Tongue (tissue), 3 donors: ENCODE measurements at places on chromosomes 5 and 9.

- peak; percentile 33 for DNase-seq
These were observed 62.2 kb downstream of the RNF38 start for GRCh38 chr9:36337865-36338264.

- no peak for DNase-seq
These were observed 9.3 kb upstream of the KIF4B start for GRCh38 chr5:155004138-155004744.

- DNase-seq = no peak
These were observed 176.8 kb downstream of the FER start for GRCh38 chr5:108924457-108924961.

- DNase-seq = peak; percentile 84
These were observed 97.1 kb downstream of the GOLPH3 start for GRCh38 chr5:32076699-32077695.

GRCh38 chr9:89619424-89620138 lies 14.8 kb downstream of the GADD45G start:
- no peak for DNase-seq

DNA sequence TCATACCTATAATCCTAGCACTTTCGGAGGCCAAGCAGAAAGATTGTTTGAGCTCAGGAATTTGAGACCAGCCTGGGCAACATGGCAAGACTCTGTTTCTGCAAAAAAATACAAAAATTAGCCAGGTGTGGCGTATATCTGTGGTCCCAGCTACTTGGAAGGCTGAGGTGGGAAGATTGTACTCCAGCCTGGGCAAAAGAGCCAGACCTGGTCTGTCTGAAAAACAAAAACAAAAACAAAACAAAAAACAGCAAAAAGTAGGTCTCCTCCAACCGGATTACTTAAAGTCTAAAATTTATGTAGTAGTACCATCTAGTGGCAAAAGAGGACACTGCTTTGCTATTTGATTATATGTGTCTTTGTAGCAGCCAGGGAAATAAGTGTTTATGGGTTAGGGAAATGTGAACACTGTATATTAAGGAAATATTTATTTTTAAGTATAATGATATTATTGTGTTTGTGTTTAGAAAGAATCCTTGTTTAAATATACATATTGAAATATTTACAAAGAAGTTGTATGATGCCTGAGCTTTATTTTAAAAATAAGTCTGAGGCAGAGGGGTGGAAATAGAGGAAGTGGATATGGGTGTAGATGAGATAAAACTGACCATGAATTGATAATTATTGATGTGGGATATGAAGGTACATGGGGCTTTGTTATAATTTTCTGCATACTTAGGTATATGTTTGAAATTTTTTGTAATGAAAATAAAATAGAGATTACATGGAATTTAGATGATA lies 20.0 kb downstream of the APC start:
- peak; percentile 86 for DNase-seq

- DNase-seq = no peak
These were observed 53.7 kb downstream of the ENC1 start for GRCh38 chr5:74586856-74587255.

GRCh38 chr9:136313111-136314055 lies 9.5 kb upstream of the CCDC187 start:
- no peak for DNase-seq

GRCh38 chr5:72368271-72368670 lies 48.1 kb downstream of the PTCD2 start:
- no peak for DNase-seq

GRCh38 chr5:62214701-62215100 lies 91.3 kb upstream of the KIF2A start:
- no peak for DNase-seq

DNA sequence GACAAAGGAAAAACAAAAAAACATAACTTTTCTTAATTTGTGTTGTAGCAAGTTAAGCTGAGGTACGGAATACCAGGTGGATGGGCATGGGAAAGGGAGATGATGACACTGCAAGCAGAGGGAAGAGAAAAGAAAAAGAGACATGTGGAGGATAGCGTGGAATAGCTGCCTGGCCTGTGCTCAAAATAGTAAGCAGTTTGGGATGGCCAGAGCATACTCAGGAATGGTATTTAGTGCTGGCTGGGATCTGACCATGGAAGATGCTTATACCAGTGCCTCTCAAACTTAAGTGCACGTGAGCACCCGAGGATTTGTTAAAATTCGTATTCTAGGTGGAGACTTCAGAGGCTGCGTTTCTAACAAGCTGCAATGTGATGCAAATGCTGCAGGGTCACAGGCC lies 41.3 kb downstream of the LNPEP start:
- DNase-seq = no peak

DNA sequence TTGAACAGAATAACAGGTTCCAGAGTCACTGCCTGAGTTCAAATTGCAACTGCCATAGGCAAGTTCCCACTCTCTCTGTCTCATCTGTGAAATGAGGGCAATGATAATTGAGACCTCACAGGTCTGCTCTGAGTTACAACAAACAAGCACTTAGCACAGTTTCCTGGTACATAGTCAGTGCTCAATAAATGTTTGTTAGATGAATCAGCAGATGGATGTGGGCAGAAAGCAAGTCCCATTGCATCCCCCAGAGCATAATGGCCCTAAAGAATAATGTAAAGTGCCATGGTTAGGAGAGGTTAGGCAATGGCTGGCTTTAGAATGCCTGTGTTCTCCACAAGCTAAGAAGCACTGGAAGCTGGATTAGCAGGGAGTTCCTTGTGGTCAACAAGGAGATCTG lies 136.5 kb upstream of the LARP1 start:
- no peak for DNase-seq

DNA sequence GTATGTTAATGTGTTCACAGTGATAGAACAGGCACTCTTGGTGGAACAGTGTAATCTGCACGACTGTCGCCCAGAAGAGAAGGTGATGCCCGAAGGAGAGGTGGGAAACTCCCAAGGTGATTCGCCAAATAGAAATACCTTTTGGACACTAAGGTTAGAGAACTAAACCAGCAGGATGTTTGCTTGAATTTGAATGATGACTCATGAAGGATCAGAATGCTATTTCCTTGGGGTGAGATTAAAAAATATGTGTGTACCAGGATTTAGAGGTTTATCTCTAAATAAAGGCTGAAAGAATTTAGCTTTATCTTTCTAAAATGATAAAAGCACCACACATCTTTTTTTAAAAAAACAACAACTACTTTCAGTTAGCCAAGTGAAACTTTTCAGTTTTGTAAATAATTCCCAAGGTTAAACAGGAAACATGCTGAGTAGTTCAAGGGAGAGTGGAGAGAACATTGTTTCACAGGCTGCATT lies 297.4 kb upstream of the TAS2R1 start:
- DNase-seq = no peak

DNA sequence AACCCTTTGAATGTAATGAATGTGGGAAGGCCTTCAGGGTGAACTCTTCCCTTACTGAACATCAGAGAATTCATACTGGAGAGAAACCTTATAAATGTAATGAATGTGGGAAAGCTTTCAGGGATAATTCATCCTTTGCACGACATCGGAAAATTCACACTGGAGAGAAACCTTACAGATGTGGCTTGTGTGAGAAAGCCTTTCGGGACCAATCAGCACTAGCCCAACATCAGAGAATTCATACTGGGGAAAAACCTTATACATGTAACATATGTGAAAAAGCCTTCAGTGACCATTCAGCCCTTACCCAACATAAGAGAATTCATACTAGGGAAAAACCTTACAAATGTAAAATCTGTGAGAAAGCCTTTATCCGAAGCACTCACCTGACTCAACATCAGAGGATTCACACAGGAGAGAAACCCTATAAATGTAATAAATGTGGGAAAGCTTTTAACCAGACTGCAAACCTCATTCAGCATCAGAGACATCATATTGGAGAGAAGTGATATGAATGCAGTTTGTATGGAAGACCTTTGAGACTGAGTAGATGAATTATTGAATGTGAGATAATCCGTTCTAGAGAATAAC lies 24.6 kb downstream of the ZNF454 start:
- no peak for DNase-seq

- DNase-seq = no peak
These were observed 59.6 kb downstream of the TSTD2 start for GRCh38 chr9:97573482-97574073.

DNA sequence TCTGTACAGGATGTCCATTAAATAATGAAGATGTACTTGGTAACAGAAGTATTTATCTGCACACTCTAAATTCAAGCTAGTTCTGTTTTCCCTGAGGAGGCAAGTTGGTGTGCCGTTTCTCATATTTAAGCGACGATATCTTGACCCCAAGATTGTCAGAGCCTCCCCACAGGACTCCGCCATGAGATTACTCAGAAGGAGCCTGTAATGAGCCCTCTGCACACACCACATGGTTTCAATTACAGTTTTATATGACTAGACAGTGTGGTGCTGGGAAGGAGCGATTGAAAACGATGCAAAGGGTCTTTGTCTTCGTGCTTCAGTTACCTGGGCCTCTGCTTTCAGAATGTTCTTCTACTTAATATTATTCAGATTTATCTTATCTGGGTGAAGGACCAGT lies 840.4 kb upstream of the WWC1 start:
- no peak for DNase-seq

DNA sequence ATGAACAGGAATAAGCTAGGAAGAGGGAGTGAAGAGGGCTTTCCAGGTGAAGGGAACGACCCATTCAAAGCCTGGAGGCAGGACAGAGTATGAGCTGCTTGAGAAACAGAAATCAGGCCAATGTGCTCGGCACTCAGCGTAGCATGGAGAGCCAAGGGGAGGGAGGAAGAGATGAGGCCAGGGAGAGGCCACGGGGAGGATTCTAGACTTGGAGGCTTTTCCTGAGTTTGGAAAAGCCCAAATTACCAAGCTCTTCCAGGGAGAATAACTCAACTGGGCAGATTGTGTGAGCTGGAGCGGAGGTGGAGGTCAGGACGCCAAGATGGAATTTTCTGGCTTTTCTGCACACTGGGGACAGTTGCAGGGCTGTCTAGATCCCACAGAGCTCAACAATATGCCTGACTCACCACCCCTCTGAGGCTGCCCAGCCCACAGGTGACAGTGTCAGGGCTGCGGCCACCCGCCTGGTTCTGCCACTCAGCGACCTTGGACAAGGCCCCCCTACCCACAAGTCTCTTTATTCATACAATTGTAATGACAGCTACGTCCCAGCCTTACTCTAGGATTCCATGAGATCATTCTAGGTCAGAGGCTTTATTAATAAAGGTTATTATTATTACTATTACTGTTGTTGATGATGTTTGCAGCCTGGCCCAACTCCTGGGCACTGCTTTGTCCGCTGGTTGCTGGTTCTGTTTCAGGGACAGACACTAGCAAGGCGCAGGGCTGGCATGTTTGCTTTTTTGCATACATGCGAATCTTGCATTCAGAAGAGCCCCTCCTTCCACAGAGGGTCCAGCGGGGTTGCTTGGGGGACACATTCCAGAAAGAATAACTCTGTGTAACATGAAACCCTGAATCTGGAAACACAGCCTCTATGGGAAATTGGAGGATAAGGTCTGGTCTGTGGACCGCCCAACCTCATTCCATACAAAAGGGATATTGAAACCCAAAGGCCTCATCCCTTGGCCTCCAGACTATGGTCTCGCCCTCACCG lies 9.4 kb upstream of the LMX1B start:
- DNase-seq = peak; percentile 37

DNA sequence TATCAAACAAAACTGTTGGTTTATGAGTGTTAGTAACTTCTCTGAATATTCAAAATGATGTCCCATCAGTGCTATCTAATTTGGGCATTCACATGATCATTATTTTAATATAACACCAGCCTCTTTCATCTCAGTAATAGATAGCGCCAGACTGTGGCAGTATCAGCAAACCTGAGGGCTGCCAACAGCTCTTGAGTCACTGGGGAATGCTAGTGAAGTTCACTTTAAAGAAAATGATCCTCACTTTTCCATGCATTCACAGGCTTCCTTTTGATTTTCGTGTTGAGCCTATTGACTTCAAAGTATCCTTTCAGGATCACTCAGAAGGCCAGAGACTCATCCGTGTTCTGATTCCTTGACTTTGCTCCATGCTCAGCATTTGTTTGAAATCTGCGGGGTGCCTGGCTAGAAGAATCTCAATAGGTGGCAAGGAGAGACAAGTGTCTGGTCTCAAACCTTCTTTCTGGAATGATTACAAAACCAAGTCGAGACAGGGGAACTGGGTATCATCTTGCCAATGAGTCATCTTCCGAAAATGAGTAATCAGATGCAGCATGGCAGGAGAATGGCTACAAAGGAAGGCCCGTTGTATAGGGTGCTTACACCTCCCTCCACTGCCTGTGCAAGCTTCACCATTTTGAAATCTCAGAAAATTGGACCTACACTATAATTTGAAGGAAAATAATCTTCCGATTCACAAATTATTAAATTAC lies 509.1 kb downstream of the RASEF start:
- DNase-seq = no peak

DNA sequence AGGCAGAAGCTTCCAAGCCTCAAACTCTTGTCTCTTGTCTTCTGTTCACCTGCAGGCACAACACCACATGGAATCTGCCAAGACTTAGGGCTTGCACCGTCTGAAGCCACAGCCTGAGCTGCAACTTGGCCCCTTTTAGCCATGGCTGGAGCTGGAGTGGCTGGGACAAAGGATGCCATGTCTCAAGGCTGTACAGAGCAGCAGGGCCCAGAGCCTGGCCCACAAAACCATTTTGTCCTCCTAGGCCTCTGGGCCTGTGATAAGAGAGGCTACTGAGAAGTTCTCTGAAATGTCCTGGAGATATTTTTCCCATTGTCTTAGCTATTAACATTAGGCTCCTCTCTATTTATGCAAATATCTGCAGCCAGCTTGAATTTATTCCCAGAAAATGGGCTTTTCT lies 330.8 kb downstream of the DTWD2 start:
- DNase-seq = no peak
